ENCODE measurements at places on chromosomes 5 and 9.
A peak's percentile ranks its signal among the peaks of the same experiment; 100 is the strongest.

DNA sequence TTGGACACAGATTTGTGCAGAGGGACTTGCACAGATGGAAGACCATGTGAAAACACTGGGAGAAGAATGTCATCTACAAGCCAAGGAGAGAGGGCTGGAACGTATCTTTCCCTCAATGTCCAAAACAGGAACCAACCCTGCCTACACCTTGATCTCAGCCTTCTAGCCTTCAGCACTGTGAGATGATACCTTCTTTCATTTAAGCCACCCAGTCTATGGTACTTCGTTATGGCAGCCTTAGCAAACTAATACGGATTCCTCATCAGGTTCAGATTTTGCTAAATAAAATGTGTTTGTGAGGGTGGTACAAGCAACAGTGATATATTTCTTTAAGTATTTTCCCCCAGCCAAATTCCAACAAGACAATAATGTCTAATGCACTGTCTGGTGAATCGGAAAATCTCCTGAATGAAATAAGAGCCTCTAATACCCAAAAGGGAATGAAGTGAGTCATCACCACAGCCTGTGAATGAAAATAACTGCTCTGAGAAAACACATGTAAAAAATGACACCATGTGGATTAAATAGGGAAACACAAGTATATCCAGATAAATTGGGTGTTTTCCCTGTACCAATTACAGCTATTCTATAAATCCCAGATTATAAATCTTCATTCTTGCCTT is 182.8 kb upstream of the TARS1 start:
- H3K36me3 ChIP-seq = no peaks in the 10 kb centered on the region
- no peak overlapping the region for H3K27ac ChIP-seq
- H3K27me3 ChIP-seq = no peaks in the 10 kb centered on the region

DNA sequence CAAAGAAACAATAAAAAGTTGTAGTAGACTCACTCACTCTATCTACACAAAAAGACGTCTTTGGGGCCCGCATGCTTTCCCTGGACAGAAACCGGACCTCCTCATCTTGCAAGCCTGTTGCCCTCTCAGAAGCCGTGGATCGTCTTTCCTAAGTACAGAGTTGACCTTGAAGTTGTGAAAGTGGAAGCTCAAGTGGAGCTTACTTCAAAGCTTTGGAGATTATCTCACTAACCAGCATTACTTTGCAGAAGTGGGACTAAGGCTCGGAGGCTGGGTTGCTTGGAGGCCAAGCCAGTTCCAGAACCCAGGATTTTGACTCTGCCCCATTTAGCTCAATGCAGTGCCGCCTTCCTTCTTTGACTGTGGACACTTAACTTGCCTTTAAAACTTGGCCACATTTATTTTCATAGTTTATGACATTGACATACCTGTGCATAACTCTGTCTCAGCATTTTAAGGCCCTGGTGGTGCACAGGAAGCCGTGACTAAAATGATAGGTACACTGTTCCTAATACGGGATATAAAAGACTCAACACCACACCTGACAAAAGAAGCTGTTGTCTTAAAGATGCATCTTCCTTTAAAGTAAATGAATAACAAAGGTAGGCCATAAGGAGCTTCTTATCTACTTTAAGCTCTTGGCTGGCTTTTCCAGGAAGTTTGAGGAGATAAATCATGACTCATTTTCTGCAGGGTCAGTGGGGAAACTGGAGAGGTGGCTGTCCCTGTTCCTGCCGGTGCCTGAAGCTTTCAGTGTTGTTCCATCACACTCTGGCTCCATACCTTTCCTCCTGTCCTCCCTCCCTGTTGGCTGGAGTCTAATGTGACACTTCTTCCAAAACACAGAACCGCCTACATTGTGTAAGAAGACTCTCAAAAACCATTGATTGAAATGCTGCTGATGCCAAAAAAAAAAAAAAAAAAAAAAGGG is 10.7 kb downstream of the SLC25A25 start:
- H3K4me3 ChIP-seq = peak overlapping the region; percentile 35
- H3K4me1 ChIP-seq = peaks cover 35% of the 10 kb centered on the region
- peaks cover 30% of the 10 kb centered on the region for H3K36me3 ChIP-seq
- DNase-seq = no peak
- peak overlapping the region; percentile 46 for H3K27ac ChIP-seq
- no peaks in the 10 kb centered on the region for H3K27me3 ChIP-seq

GRCh38 chr5:129163810-129164378 is 69.3 kb downstream of the ISOC1 start:
- no peak for DNase-seq
- H3K4me3 ChIP-seq = no peak overlapping the region
- no peaks in the 10 kb centered on the region for H3K27me3 ChIP-seq

DNA sequence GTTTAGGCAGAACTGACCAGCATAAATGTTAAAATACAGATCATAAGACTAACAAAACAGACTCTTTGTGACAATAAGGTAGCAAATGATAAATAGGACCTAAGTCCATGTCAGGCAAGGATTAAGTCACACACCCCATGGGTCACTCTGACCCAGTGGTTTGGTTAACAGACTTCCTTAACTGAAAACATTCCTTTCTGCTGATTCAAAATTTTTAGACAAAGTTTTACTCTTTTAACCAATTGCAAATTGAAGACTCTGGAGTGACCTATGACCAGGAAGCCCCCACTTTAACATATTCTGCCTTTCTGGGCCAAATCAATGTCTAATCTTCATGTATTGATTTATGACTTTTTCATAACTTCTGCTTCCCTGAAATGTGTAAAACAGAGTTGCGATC is 4.9 kb upstream of the NXNL2 start:
- H3K36me3 ChIP-seq = no peaks in the 10 kb centered on the region
- H3K4me1 ChIP-seq = no peaks in the 10 kb centered on the region
- H3K27me3 ChIP-seq = peaks cover 46% of the 10 kb centered on the region
- H3K27ac ChIP-seq = no peak overlapping the region
- DNase-seq = no peak

GRCh38 chr9:135468854-135469521 is 10.6 kb upstream of the PPP1R26 start:
- peaks cover 4% of the 10 kb centered on the region for H3K36me3 ChIP-seq
- H3K4me3 ChIP-seq = peak overlapping the region; percentile 55
- peaks cover 9% of the 10 kb centered on the region for H3K27me3 ChIP-seq
- peak; percentile 75 for DNase-seq

- no peak overlapping the region for H3K4me3 ChIP-seq
- no peaks in the 10 kb centered on the region for H3K36me3 ChIP-seq
- no peak overlapping the region for H3K27ac ChIP-seq
Observed at GRCh38 chr5:746258-746761, 38.2 kb downstream of the ZDHHC11B start.

GRCh38 chr9:13817754-13818278 is 496.1 kb downstream of the NFIB start:
- no peak for DNase-seq
- no peaks in the 10 kb centered on the region for H3K27me3 ChIP-seq
- H3K4me3 ChIP-seq = no peak overlapping the region
- H3K36me3 ChIP-seq = no peaks in the 10 kb centered on the region
- no peaks in the 10 kb centered on the region for H3K4me1 ChIP-seq

- H3K27ac ChIP-seq = no peak overlapping the region
- peaks cover 3% of the 10 kb centered on the region for H3K4me1 ChIP-seq
Observed at GRCh38 chr9:113922160-113922559, 46.1 kb downstream of the ZNF618 start.

DNA sequence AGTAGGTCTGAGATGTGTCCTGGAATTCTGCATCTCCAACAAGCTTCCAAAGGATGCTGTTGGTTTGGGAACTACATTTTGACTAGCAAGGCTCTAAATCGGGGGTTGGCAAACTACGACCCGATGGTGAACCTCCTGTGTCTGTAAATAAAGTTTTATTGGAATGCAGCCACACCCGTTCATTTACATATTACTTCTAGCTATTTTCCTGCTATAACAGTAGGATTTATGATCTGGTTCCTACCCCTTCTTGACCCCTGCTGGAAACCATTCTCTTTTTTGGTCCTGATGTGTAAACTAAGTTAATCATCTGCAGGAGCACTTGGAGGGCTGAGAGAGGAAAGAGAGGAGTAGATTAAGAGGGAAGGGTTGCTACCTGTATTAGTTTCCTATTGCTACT is 454.5 kb downstream of the RASEF start:
- no peak for DNase-seq
- no peaks in the 10 kb centered on the region for H3K4me1 ChIP-seq
- no peak overlapping the region for H3K27ac ChIP-seq
- H3K36me3 ChIP-seq = no peaks in the 10 kb centered on the region

GRCh38 chr9:112533660-112534059 is 47.0 kb downstream of the KIAA1958 start:
- DNase-seq = no peak
- no peak overlapping the region for H3K27ac ChIP-seq
- no peaks in the 10 kb centered on the region for H3K27me3 ChIP-seq
- no peak overlapping the region for H3K4me3 ChIP-seq
- H3K4me1 ChIP-seq = peaks cover 4% of the 10 kb centered on the region

- no peaks in the 10 kb centered on the region for H3K36me3 ChIP-seq
- H3K27me3 ChIP-seq = peaks cover 28% of the 10 kb centered on the region
- H3K4me3 ChIP-seq = no peak overlapping the region
- no peak for DNase-seq
- H3K27ac ChIP-seq = no peak overlapping the region
Observed at GRCh38 chr9:95043826-95044225, 273.7 kb downstream of the FANCC start.

GRCh38 chr5:176803943-176804498 is 6.3 kb upstream of the UNC5A start:
- H3K4me1 ChIP-seq = no peaks in the 10 kb centered on the region
- no peak overlapping the region for H3K4me3 ChIP-seq
- H3K27ac ChIP-seq = no peak overlapping the region
- no peak for DNase-seq

GRCh38 chr5:67896311-67896929 is 319.1 kb upstream of the PIK3R1 start:
- no peaks in the 10 kb centered on the region for H3K27me3 ChIP-seq
- H3K4me3 ChIP-seq = no peak overlapping the region
- no peaks in the 10 kb centered on the region for H3K4me1 ChIP-seq
- no peaks in the 10 kb centered on the region for H3K36me3 ChIP-seq

GRCh38 chr9:33166231-33167083 is 679 bp downstream of the B4GALT1 start:
- H3K27ac ChIP-seq = peak overlapping the region; percentile 90
- peaks cover 59% of the 10 kb centered on the region for H3K4me1 ChIP-seq
- H3K27me3 ChIP-seq = no peaks in the 10 kb centered on the region

- DNase-seq = no peak
- H3K27ac ChIP-seq = no peak overlapping the region
- H3K27me3 ChIP-seq = no peaks in the 10 kb centered on the region
Observed at GRCh38 chr9:133420392-133420827, 1.8 kb upstream of the ADAMTS13 start.

DNA sequence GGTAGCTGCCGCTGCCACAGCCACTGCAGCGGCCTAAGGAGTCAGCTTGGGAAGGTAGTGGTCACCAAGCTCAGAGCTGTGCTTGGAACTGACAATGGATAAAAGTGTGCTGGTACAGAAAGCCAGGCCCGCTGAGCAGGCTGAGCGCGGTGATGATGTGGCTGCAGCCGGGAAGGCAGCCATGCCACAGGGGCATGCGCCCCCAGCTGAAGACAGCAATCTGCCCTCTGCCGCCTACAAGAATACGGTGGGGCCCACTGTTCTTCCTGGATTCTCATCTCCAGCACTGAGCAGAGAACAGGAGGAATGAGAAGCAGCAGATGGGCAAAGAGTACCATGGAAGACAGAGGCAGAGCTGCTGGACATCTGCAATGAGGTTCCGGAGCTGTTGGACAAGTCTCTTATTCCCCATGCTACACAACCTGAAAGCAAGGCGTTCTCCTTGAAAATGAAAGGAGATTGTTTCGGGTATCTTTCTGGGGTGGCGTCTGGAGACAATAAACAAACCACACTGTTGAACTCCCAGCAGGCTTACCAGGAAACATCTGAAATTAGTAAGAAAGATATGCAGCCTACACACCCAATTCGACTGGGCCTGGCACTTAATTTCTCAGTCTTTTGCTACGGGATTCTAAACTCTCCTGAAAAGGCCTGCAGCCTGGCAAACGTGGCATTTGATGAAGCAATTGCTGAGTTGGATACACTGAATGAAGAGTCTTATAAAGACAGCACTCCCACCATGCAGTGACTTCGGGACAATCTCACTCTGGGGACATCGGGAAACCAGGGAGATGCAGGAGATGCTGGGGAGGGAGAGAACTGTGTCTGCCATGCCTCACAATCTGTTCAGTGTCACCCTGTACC is 22.8 kb upstream of the ANKRD18A start:
- H3K4me1 ChIP-seq = no peaks in the 10 kb centered on the region
- DNase-seq = no peak
- no peaks in the 10 kb centered on the region for H3K27me3 ChIP-seq
- H3K27ac ChIP-seq = no peak overlapping the region

- no peak for DNase-seq
- no peaks in the 10 kb centered on the region for H3K27me3 ChIP-seq
- peaks cover 30% of the 10 kb centered on the region for H3K4me1 ChIP-seq
- H3K27ac ChIP-seq = no peak overlapping the region
Observed at GRCh38 chr5:50717651-50718050, 51.2 kb downstream of the PARP8 start.

DNA sequence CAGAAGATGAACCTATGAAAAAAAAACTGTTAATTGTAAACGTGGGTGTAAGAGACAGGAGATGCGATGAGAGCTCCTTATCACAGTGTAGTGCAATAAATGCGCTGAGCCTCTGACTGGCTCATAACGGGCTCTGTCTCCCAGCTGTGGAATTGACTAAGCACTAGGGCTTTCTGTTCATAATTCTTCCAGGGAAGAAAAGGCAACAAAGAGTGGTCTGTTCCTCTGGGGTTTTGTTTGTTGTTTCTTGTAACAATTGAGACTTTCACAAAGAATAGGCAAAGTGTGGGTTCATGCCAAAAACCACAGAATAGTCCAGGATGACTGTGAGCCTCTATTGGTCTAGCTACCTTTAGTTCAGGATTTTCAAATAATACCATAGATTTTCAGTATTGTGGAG is 39.4 kb downstream of the UBE2QL1 start:
- no peak for DNase-seq
- peaks cover 48% of the 10 kb centered on the region for H3K27me3 ChIP-seq
- H3K27ac ChIP-seq = no peak overlapping the region
- H3K4me1 ChIP-seq = peaks cover 35% of the 10 kb centered on the region
- no peak overlapping the region for H3K4me3 ChIP-seq
- H3K36me3 ChIP-seq = no peaks in the 10 kb centered on the region

DNA sequence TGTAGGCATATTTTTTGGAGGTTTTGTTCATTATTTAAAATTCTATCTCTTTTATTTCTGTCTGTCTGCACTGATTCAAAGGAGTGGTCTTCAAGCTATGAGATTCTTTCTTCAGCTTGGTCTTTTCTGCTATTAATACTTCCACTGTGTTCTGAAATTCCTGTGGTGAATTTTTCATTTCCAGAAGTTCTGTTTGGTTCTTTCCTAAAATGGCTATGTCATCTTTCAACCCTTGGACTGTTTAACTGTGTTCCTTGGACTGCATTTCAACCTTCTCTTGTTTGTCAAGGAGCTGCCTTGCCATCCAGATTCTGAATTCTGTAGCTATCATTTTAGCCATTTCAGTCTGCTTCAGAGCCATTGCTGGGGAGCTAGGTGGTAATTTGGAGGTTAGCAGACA is 76.3 kb downstream of the CERT1 start:
- H3K4me3 ChIP-seq = no peak overlapping the region
- H3K27me3 ChIP-seq = no peaks in the 10 kb centered on the region
- no peak overlapping the region for H3K27ac ChIP-seq

Data from T-helper 2 cell treated with Interferon-gamma antibody and Interleukin-4, amounts not matched to agents 5 μg/mL and 100 μg/mL, for 36 hours (primary cell).